ENCODE measurements at places on chromosomes 4 and X.

- no peak for DNase-seq
Observed at GRCh38 chrX:27675493-27675892, 85.3 kb downstream of the DCAF8L2 start.

- DNase-seq, result peak; percentile 24
Observed at GRCh38 chr4:102036619-102037376, 246.3 kb downstream of the BANK1 start.

DNA sequence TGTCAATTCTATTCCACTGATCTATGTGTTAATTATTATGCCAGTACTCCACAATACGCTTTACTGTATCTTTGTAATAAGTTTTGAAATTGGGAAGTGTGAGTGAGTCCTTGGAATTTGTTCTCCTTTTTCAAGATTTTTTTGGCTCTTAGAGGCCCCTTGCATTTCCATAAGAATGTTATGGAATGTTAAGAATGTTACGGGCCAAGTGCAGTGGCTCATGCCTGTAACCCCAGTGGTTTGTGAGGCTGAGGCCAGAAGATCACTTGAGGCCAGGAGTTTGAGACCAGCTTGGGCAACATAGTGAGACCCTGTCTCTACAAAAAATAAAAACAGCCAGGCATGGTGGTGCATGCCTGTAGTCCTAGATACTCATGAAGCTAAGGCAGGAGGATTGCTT lies 167.6 kb upstream of the CXorf66 start:
- DNase-seq, result no peak

DNA sequence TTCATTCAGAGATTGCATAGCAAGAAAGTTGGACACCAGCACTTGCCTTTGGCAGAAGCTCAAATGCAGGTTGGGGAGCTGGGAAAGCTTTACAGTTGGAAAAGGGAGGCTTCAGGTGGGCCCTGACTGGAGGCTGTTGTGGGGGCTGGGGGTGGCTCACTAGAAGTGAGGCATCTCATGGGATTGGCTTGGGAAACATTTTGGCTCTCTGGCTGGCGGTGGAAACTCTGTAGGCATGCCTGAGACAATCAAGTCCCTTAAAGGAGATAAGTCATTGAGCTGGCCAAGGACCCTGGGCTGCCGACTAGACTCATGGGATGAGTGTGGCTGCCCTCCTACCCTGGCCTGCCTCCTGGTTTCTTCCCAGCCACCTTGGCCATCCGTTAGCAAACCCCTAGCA lies 31.4 kb upstream of the STS start:
- DNase-seq, result no peak

- no peak for DNase-seq
Observed at GRCh38 chrX:9286234-9286633, 178.6 kb upstream of the TBL1X start.
